Umbilical cord (tissue), 2 donors: ENCODE measurements at places on chromosomes 16 and 17. TPM values are rescaled to one million over a fixed set of nuclear protein-coding genes. Genes with fewer than 3 reads are reported as not detected.

DNA sequence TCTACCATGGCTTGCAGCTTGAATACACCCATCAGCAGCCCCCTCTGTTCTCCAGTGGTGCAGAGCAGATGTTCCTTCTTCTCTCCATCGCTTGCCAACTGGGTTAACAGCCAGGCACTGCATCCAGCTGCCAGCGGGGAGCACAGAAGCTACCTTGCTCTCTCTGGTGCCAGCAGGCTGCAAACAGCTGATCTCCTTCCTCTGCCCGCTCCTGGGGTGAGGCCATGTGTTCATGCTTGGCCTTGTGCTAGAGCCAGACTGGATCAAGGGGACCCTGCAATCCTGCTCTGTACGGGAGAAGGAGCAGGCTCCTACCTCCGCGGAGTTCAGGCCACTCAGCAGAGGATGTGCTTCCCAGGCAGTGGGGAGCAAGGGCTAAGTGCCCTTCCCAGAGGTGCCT lies 24.1 kb upstream of the ENGASE start:
- DNase-seq: no peak

DNA sequence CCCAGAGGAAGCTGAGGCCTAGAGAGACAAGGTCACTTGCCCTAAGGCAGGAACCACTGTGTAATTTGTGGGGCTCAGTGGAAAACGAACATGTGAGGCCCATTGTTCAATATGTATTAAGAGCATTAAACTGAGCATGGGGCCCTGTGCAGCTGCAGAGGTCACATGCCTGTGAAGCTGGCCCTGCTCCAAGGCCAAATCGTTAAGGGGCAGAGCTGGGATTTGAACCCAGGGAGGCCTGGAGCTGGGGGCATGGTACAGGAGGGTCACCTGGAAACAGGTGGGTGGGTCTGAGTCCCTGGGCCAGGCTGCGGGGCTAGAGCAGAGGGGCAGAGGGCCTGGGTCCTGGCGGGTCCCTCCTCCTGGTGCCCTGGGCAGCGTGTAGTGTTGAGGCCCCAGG lies 19.7 kb downstream of the C16orf74 start:
- no peak for DNase-seq

DNA sequence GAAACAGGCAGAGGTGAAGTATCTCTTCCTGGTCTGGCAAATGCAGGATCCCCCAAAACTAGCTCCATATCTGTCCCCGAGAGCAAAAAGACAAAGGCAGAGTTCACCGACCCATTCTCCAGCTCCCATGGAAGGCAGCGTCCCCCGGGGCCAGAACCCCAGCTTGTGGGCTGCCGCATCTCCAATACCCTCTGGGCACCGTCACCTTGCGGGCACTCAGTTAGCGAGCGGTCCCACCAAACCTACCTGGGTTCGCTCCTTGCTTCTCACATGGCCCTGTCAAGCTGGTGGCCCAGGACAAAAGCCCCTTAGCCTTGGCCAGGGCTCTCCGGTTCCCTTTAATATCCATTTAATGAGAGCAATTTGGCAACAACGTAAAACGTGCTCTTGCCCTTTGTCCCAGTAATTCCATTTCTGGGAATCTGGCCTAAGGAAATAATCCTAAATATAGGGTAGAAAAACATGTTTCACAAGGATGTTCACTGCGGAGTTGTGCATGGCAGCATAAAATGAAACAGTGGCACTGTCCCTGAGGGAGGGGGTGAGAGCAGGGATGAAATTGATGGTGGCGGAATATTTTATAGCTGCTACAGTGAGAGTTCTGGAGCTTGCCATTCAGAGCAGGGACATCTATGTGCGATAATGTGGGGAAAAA lies 157.1 kb downstream of the CMIP start:
- peak; percentile 55 for DNase-seq

DNA sequence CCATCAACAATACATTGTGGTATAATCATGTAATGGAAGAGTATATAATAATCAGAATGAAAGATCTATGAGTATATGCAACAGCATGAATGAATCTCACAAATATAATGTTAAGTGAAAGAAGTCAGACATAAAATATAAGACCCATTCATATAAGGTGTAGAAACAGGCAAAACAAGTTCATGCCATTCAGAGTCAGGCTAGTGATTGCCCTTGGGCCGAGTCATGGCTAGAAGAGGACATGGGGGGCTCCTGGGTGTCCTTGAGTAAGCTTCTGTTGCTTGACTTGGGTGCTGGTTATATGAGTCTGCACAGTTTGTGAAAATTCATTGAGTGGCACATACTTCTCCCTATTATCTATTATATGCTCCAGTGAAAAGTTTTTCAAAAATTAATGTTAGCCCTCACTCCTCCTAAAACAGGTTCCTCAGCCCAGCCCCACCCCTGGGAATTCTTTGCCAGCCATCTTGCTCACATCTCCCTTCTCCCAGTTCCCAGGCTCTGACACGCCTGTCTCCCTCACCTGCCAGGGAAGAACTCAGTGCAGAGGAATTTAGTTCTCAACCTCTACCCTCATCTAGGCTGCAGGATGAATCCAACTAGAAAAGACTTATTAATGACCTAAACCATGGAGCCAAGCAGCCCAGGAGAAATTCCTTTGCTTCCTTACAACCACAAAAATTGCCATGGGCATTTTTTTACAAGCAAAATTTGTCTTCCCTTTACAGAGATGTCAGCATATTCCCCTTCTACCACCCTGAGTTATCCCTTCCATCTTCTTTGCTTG lies 52.4 kb upstream of the NFAT5 start:
- DNase-seq: no peak

- peak; percentile 13 for DNase-seq
Measured at GRCh38 chr16:2250652-2251295, 613 bp downstream of the ECI1 start.

DNA sequence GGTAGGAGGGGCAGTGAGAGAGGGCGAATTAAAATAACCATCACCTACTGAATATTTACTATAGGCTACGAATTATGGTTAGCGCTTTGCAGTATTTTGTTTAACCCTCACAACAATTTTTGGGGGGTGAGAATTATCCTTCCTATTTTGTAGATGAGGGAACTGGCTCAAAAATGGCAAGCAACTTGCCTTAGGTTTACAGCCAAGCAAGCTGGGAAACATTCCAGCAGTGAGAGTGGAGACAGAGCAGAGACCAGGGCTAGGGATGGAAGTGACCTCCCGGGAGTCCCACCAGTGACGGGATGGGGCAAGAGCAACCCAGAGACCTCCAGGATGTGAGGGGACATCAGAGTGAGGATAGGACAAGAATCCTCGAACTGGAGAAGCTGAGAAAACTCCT lies 352 bp upstream of the VMO1 start:
- no peak for DNase-seq

GRCh38 chr17:45677770-45678169 lies 106.3 kb upstream of the CRHR1 start:
- no peak for DNase-seq

GRCh38 chr17:42266918-42267766 lies 9.0 kb downstream of the STAT5B start:
- no peak for DNase-seq

DNA sequence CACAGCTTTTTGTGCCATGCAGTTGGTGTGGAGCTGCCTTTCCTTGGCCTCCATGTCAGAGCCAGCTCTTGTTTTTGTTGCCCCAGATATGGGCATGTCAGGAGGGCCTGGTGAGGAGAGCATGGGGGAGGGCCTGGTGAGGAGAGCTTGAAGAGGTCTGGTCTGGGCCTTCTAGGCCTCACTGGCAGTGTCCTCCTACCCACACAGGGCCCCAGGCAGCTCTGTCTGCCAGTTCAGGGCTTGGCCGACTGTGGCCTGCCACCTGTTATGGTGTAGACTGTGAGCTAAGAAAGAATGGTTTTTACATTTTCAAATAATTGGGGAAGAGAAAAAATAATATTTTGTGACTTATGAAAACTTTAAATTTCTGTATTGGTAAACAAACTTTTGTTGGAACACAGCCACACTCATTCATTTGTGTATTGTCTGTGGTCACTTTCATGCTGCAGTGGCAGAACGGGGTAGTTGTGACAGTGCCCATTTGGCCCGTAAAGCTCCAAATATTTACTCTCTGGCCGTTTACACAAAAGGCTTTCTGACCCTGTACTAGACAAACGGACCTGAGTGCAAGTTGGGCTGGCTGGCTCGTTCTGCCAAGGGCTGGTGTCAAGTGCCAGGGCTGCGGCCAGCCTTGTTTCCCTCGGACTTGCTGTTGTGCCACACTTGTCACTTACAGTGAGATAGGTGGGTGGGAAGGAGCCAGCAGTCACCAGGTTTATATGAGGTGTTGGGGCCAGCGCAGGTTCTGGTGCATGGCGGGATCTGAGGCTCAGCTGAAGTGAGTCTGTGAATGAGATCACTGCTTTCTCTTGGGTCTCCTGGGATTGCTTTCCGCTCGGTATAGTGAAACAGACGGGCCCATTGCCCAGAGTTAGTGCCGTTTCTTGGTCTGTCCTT lies 18.2 kb downstream of the PGS1 start:
- no peak for DNase-seq

DNA sequence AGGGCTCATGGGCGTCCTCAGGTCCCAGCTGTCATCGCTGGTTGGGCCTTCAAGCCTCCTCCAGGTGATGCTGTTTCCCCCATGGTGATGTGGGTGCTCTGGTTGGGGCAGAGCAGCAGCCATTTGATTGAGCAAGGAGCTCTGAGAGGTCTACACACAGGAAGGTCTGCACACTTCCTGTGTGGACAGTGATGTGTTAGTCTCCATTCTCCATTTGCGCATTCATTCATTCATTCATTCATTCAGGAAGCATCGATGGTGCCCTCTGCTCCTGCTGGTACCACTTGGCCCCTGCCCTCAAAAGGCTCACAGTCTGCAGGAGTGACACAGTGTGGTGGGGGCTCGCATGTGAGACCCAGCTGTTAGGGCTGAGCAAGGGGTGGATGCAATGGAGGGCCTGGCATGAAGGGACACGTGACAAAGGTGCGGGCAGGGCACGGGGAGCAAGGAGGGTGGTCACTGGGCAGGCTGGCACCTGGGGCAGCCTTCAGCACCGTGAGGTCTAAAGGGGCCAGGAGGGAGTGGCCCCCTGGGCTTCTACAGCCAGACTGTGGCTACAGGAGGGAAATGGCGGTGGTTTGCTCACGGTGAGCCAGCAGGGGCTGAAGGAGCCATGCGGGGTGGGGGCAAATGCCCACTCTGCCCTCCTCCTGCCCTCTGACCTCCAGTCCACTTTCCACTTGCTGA lies 1.5 kb downstream of the ADGRG3 start:
- no peak for DNase-seq

GRCh38 chr16:29876217-29876593 lies 13.2 kb upstream of the CDIPT start:
- no peak for DNase-seq

DNA sequence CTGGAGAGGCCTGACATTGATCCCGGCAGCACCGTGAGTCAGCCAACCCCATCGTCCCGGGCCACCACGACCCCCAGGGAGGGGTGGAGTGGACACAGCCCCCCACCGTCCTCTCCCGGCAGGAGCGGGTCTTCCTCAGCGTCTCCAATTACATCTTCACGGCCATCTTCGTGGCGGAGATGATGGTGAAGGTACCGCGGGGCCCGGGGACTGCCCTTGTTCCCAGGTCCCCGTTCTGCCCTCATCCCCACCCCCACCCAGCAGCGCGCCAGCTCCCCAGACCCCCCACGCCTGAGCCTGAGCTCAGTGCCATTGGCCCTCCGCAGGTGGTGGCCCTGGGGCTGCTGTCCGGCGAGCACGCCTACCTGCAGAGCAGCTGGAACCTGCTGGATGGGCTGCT lies 14.6 kb downstream of the TPSG1 start:
- no peak for DNase-seq

- peak; percentile 19 for DNase-seq
Measured at GRCh38 chr17:18993905-18994526, 10.5 kb downstream of the FAM83G start.

- DNase-seq: no peak
Measured at GRCh38 chr16:81626181-81626674, 152.9 kb upstream of the PLCG2 start.

DNA sequence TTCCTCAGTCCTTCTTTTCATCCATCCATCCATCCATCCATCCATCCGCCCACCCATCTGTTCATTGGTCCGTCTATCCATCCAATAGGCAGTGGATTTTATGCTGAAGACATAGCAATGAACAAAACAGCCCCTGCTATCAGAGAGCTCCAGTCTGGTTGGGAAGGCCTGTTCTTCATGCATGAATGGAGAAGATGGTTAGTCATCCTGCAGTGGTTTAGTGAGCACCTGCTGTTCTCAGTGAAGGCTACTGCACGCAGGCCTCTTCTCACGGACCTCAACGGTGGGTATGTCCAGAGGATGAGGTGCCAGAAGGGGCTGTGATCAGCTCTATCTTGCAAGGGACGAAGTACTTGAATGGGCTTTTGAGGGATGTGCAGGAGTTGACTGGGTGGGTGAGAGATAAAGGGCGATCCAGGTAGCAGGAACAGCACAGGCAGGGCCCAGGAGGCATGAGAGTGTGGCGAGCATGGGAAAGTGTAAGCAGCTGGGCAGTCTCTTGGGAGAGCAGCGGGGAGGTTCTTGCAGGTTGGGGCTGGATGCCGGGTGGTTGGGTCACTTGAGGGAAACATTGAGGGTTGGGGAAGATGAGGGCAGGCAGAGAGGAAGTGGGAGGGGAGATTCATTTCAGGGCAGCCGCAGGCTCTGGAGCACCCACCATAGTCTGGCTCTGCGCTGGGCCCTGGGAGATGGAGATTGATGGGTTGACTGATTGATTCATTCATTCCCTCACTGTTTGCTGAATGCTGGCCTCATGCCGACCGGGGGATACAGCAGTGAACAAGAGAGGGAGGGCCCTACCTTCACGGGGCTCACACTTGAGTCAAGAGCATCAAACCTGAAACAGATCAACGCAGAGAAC lies 115.0 kb upstream of the CIBAR2 start:
- DNase-seq: no peak

DNA sequence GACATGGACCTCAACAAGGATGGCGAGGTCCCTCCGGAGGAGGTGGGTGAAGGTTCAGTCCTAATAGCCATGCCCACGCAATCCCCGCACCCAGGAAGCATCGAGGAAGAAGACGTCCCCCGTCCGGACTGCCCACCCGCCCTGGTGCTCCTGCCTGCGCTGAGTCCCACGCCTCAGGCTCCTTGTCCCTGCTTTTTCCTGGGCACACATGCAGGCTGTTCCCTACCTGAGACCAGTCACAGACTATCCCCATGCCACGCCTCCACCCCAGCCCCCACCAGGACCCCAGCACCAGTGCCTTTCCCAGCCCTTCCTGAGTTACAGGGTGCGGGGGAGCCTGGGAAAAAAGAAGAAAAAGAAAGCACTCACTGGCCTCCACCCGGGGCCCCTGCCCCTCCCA lies 9.0 kb downstream of the FKBP10 start:
- DNase-seq: no peak

DNA sequence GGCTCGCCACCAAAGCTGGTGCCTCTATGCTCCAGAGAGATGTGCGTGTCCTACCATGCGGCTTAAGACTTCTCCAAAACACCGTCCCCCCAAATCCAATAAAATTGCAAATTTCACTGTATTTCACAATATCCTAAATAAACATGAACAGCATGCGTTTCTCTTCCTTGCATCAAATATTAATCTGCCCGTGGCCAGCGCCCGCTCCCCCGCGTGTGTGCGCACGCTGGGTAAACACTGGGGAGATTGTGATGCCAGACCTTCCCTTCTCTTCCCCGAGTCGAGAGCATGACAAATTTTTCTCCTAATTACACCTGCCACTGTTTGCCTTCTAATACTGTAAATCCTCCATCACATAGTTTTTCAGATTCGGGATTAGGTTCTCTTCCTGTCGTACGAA lies 148.1 kb downstream of the MRM1 start:
- DNase-seq: no peak

- DNase-seq: no peak
Measured at GRCh38 chr16:17343028-17343427, 127.7 kb downstream of the XYLT1 start.

Gene PSMC3IP
- 1.2 TPM for total RNA-seq

Gene C16orf89
- not detected for total RNA-seq

Gene RRN3
- 19.7 TPM for total RNA-seq

Gene TMEM220
- 20.0 TPM for total RNA-seq

Gene WNT3
- total RNA-seq: 11.6 TPM

Gene HSD11B2
- total RNA-seq: 1.4 TPM

Gene ADAP2
- 62.4 TPM for total RNA-seq

Gene GPS1
- 39.7 TPM for total RNA-seq
